Ecto neural progenitor cell (in vitro differentiated cells): ENCODE measurements at places on chromosomes 12 and 14.

DNA sequence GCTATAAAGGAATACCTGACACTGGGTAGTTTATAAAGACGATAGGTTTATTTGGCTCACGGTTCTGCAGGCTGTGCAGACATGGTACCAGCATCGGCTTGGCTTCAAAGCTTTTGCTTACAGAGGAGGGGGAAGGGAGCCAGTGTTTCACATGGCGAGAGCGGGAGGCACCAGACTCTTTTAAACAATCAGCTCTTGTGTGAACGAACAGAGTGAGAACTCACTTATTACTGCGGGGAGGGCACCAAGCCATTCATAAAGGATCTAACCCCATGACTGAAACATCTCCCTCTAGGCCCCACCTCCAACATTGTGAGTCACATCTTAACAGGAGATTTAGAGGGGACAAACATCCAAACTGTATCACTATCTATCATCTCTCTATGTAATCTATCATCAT, 227.4 kb downstream of the TMEM132D start:
- DNase-seq = no peak

DNA sequence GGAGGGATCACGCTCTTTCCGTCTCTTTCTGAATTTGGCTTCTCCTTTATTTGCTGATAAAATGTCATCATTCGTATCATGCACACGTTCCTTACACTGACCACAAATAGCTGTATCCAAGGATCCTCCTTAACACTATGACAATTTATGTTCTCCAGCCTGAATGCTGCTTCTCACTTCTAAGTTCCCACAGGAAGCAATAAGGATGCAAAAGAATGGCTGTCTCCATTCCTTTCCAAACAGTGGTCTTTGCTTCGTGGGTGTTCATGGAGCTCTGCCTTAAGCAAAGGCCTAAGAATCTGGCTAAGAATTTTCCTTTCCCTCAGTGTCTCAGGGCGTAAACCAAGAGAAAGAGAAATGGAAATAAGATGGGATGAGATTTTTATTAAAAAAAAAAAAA, 200.2 kb downstream of the ITPR2 start:
- no peak for DNase-seq

DNA sequence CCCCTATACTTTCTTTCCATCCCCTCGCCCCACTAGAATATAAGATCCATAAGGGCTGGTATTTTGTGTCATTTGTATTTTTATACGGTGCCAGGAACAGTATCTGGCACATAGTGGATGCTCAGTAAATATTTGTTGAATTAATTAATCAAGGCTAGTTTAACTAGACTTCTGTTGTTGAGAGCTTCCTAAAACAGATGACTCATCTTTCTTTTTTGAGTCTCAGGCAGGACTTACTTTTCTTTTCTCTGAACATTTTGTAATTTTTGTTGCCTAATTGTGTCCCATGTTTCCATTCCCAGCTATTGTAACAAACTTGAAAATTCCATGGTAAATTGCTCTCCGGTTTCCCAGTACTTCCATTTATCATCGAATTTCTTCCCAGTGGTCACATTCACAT, 16.7 kb downstream of the STK38L start:
- DNase-seq = no peak

GRCh38 chr12:65637774-65638173, 186.5 kb upstream of the HMGA2 start:
- no peak for DNase-seq

DNA sequence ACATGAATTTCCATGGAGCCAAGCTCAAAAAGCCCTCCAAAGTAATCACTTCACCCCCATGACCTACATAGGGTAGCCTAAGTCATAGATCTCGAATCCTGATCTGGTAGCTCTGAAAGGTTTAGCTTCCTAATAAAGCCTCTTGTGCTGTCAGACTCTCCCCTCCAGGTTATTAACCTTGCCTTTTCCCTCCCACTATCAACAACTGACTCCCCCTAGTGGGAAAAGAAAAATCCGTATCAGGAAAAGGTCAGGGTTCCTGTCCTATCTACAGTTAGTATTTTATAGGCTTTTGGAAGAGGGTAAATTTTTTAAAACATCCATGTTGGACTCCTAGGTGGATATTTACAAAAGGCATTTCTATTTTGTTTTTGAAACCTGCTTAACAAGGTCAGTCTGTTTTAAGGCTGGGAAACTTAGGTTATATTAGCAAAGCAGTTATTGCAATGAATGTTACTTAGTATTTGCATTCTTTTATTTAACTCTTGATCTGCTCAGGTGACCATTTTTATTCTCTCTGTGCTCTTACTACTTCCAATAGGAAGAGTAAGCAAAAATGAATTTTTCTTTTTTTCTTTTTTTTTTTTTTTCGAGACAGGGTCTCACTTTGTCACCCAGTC, 8.0 kb downstream of the YY1 start:
- no peak for DNase-seq

DNA sequence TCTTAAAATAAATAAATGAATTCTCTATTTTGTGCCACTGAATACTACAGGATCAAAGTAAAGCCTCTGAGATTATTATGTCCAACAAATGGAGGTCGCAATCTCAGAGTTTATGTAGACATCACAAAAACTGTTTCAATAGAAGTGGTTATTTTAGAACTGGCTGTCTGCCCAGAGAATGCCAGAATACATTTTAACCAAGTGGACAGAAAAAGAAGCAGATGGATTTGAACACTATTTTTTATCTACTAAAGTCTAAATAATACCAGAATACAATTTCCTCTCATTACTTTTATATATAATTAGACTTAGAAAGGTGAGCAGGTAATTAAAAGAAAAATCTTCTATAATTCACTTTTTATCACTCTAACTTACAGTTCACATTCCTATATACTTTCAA, 118.3 kb downstream of the MED13L start:
- DNase-seq = no peak
